ENCODE measurements at places on chromosomes 6 and 20.

- DNase-seq: no peak
These were observed 245.9 kb downstream of the FARS2 start for GRCh38 chr6:5507131-5507681.

DNA sequence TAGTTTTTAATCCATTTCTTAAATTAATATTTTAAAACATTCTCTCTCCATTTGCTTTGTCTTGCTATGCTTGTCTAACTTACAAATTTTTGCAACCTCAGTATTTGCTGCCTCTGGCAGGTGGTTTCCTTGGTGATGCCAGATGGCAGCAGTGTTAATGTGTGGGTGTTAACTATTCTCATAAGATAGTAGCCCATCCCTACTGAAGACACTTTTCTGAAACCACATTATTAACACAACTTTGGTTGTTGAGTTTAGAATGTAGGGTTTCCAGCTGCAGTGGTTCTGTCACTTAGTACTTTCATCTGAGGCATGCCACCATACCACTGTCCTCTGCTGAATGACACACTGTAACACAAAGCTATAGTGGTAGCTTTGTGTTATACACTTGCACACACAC lies 75.1 kb downstream of the MYO6 start:
- DNase-seq: no peak

- DNase-seq: peak; percentile 8
These were observed 1.3 kb downstream of the EPHA7 start for GRCh38 chr6:93418033-93418407.

DNA sequence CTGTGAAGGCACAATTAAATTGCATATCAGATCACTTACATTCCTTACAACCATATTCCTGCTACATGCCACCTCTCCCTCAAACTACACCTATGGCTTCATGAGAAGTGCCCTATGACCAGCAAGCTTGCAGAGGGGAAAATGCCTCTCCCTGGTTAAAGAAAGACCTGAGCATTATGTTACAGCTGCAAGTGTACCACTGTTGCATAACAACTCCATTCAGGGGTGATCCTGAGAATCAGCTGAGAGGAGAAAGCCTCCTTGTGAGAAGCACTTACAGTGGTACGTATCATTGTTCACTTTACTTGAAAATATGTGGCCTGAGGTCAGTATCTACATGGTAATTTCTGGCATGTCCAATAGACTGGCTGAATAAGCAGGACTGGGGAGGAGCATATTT lies 20.0 kb downstream of the PDSS2 start:
- no peak for DNase-seq

GRCh38 chr6:15522427-15522826 lies 140.4 kb downstream of the DTNBP1 start:
- DNase-seq: peak; percentile 10

Measured in D341Med (cell line).